ENCODE measurements at places on chromosomes 6 and 20.

GRCh38 chr6:125251516-125252220 is 50.1 kb downstream of the HDDC2 start:
- no peak for DNase-seq

GRCh38 chr20:45061244-45061643 is 39.7 kb downstream of the KCNS1 start:
- no peak for DNase-seq

- DNase-seq, result no peak
Measured at GRCh38 chr6:281469-282103, 10.7 kb upstream of the DUSP22 start.

DNA sequence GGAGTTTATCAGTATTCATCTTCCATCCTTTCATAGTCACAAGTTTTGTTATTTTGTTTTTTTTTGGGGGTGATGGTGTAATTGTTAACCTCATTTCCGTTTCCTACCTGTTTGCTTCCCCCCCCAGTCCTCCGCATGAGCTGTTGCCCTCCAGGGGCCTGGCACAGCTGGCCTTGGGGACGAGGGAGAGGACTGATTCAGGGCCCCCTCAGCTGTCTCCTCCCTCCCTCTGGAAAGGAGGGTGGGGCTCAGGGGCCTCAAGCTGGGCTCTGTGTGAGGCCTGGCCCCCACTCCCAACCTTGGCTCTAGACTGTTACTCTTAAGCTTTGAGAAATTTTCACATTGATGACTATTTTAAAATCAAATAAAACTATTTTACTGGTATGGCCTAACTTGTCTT is 4.0 kb downstream of the LRRC73 start:
- DNase-seq, result no peak

GRCh38 chr6:4774296-4774695 is 1.9 kb upstream of the CDYL start:
- DNase-seq, result no peak
